ENCODE measurements at places on chromosomes 2 and 18. TPM values are rescaled to one million over a fixed set of nuclear protein-coding genes. Genes with fewer than 3 reads are reported as not detected.
A peak's percentile ranks its signal among the peaks of the same experiment; 100 is the strongest.

- DNase-seq: no peak
Measured at GRCh38 chr18:44054514-44054913, 626.2 kb upstream of the SETBP1 start.

DNA sequence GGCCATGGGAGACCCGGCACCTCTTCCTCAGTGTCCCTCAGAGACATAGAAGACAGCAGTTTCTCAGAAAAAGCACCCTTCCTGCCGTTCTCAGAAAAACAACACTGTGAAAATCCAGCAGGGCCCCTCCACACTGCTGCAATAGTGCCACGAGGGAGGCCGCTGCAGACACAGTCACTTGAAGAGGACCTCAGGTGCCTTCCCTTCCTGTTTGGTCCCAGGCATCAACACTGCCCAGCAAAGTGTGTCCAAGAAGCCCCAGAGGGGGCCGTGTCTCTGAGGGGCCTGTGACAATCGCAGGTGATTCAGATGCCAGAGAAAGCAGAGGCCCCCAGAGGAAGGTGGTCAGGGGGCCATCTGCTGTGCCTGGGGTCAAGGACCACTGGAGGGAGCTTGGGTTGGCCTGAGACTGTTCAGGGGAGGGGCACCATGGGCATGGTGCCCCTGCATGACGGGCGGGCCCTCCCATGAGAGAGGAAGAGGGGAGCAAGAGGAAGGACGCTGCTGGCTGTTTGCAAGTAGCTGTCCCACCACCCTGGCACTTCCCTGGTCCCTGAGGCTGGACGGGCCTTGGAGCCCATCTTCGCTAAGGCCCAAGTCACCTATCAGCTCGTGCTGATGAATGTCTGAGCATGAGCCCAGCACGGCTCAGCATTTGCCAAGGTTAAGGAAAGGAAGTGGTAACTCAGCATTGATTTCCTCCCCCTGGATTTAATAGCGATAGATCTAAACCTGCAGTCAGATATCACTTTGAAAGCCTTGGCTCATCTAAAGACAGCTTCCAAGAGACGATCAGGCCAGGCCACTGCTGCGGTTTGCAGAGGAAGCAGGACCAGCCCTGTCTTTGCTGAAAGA lies 9.1 kb downstream of the TWIST2 start:
- DNase-seq: no peak

MBP gene
- total RNA-seq: 35.9 TPM

DNA sequence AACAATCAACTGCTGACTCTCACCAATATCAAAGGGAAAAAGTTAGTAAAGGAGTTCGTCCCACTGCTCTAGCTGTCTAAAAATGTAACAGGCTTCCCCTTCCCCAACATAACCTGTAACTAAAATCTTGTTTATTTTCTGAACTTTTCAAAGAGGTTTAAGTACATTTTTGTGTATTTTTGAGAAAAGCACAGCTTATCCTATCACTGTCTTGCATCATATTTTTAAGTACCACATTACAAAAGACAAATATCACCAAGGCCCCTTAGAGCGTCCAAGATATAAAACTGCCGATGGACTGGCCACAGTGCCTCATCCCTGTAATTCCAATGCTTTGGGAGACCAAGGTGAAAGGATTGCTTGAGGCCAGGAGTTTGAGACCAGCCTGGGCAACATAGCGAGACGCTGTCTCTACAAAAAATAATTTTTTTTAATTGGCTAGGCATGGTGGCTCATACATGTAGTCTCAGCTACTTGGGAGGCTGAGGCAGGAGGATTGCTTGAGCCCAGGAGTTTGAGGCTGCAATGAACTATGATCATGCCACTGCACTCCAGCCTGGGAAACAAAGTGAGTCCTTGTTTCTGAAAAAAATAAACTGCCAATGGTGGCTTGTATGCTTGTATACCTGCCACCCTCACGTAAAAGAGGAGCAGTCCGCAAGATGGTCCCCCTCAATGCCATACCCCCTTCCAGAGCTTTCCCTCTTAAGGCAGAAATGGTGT lies 21.2 kb upstream of the LAPTM4A start:
- DNase-seq: no peak

COL4A4 gene
- not detected for total RNA-seq

LHCGR gene
- total RNA-seq: not detected

GRCh38 chr2:180012523-180012922 lies 5.4 kb upstream of the CWC22 start:
- no peak for DNase-seq

DNA sequence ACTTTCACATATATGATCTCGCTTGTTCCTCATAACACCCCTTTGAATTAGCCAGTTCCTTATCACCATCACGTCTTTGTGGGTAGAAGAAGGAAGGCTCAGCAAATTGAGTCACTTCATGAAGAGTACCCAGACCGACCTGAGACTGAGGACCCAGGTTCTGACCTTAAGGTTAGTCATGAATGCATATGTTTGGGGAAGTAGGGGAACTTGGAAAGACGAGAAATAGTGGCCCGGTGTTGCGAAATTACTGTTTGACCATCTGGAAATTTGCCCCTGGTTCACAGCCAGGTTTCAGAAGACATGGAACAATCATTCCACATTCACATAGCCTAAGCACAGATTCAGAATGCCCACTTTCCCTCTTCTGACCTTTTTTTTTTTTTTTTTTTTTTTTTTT lies 59.8 kb downstream of the MEIS1 start:
- DNase-seq: no peak

DNA sequence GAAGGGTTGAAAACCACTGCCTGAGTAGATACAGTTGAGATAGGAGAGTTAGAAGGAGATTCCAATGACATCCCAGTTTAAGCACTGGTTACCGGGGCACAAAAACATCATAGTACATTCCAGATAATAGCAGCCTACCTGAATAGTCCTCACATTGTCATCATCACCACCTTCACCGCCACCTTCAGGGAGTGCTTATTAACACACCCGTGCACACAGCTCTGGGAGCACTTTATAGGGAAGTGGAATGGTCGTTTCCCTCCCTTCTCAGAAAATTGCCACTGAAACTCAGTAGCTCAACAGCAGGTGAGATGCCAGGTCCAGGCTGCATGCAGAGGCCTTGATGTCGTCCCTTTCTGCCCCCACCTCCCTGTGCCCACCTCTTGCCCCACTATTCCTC lies 8.2 kb downstream of the SERPINB7 start:
- DNase-seq: peak; percentile 5

Measured in activated naive CD4-positive, alpha-beta T cell treated with anti-CD3 and anti-CD28 coated beads for 36 hours (primary cell).